ENCODE measurements at places on chromosomes 13 and 19. TPM values are rescaled to one million over a fixed set of nuclear protein-coding genes. Genes with fewer than 3 reads are reported as not detected.

DNA sequence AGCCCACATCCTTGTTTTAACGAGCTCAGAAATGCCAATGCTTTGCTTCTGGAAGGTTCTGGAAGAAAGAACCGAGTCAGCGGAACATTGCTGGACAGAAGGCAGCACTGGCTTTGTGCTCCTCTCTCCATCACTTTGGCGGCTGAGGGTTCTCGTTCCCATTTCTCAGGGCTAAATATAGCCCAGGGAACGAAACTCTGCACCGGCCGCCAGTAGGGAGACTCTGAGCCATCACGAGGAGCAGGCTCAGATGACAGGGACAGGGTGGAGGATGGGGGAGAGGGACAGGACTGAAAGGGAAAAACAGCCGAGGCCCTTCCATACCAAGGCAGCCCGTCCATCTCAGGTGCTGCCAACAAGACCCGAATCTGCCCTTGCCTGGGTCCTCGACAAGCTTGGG, 166.4 kb downstream of the CACNA1A start:
- H3K27ac ChIP-seq: no peak overlapping the region
- H3K36me3 ChIP-seq: no peaks in the 10 kb centered on the region
- H3K27me3 ChIP-seq: peaks cover 4% of the 10 kb centered on the region

DNA sequence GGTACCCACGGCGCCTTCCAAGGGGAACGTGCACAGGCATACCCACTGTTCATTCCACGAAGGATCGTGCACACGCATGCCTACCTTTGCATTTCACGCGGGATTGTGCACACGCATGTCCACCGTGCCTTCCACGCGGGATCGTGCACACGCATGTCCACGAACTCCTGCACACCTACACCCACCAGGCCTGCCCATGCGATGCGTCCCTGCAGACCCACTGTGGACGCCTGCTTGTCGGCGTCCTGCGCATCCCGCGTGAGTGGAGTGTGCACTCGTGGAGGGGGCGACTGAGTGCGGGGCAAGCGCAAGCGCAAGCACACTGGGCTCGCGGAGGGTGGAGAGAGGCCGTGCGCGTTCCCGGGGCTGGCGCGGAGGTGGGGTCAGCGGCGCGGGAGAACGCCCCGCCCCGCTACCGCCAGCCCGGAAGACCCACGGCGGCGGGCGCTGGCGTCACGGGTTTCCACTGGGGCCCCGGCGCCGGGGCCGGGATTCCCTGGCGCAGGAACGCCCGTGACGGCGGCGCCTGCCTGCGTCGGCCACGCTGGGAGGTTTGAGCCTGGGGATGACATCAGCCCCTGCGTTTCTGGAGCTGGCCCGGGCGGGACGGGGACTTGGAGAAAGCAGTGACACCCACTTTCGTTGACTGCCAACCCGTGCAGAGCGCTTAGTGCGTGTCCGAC, 18.7 kb downstream of the GADD45B start:
- peak; percentile 96 for DNase-seq
- no peaks in the 10 kb centered on the region for H3K4me1 ChIP-seq
- H3K27ac ChIP-seq: no peak overlapping the region
- no peaks in the 10 kb centered on the region for H3K36me3 ChIP-seq
- H3K4me3 ChIP-seq: peak overlapping the region; percentile 7

GRCh38 chr13:46015366-46015765, 37.2 kb downstream of the ZC3H13 start:
- no peak for DNase-seq
- no peaks in the 10 kb centered on the region for H3K4me1 ChIP-seq
- H3K27ac ChIP-seq: no peak overlapping the region
- H3K27me3 ChIP-seq: no peaks in the 10 kb centered on the region

DNA sequence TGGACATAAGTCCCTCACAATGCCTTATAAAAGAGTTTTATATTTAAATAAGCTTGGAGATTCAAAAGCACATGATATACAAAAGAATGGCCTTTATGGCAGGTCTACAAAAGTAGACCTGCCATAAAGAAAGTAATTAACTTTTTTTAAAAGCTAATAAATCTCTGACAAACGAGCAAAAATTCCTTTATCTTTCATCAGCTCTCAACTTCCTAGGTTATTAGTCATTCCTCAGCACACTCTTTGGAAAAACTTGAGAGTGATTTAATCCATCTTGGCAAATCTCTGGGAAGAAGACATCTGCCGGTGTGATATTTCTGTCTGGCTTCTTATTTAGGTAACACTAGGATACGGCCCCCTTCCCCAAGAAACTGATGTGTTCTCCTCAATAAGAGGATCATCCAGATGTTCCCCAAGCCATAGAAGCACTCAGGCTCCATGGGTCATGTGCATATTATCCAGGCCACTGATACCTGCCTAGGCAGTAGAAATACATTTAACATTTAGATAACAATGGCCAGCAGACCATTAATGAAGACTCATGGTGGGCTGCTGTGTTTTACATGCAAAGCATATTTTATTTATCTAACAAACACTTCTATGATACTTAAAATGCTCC, 372.7 kb downstream of the LIG4 start:
- H3K27me3 ChIP-seq: no peaks in the 10 kb centered on the region
- DNase-seq: no peak
- H3K36me3 ChIP-seq: no peaks in the 10 kb centered on the region
- no peak overlapping the region for H3K27ac ChIP-seq
- H3K4me1 ChIP-seq: no peaks in the 10 kb centered on the region

DNA sequence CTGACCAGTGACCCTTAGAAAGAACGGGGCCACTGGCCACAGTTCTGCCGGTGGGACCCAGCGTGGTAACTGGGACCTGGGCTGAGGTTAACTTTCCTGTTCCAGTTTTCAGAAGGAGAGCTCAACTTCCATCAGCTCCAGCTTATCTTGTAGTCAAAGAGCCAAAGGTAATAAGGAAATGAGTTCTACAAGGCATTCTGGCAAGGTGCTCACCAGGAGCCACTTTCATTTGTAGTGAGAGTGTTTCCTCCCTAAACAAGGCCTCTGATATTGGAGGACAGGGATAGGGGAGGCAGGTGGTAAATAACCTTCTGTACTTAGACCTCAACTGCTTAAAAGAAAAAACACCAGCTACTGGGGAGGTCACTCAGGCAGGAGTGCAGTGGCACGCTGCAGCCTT, 38.1 kb downstream of the PBX4 start:
- DNase-seq: no peak
- H3K4me3 ChIP-seq: no peak overlapping the region
- no peaks in the 10 kb centered on the region for H3K27me3 ChIP-seq
- H3K4me1 ChIP-seq: no peaks in the 10 kb centered on the region
- H3K27ac ChIP-seq: no peak overlapping the region
- no peaks in the 10 kb centered on the region for H3K36me3 ChIP-seq

DNA sequence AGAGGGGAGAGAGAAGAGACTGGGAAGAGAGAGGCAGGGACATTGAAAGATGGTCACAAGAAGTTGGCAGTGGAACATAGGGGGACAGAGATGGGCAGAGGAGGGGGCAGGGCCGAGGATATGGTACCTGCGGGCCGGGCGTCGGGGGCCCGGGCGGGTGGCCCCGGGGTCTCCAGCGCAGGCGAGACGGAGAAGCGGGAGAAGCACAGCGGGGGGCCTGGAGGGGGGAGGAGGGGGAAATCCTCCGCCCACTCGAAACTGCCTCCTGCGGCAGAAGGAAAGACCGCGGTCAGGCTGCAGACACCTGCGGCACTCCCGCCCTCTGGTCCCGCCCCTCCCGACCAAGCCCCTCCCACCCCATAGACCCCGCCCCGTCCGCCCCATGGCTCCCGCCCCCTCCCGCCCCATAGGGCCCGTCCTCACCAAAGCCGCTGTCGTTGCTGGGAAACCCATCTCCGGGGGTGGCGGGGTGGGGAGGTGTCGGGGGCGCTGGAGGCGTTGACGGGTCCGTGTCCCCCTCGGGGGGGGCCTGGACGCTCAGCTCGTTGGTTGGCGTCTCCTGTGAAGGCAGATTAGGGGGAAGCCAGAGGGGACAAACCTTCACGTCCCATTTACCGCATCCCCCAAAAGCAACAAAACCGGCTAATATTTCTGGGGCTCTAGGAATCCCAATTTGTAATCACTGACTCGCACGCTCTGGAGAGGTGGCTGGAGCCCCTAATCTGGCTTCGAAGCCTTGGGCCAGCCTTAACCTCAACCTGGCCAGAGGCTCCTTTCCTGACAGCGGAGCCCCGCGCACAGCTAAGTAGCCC, 20.4 kb downstream of the LMTK3 start:
- no peaks in the 10 kb centered on the region for H3K36me3 ChIP-seq
- no peak for DNase-seq
- no peaks in the 10 kb centered on the region for H3K27me3 ChIP-seq

- H3K27me3 ChIP-seq: no peaks in the 10 kb centered on the region
- no peak overlapping the region for H3K27ac ChIP-seq
- no peak for DNase-seq
- H3K4me1 ChIP-seq: no peaks in the 10 kb centered on the region
Measured at GRCh38 chr13:21984156-21984555, 313.3 kb downstream of the FGF9 start.

- no peak overlapping the region for H3K27ac ChIP-seq
- peak; percentile 56 for DNase-seq
- no peaks in the 10 kb centered on the region for H3K27me3 ChIP-seq
- H3K36me3 ChIP-seq: peaks cover 2% of the 10 kb centered on the region
Measured at GRCh38 chr19:54104998-54105715, 2.5 kb downstream of the NDUFA3 start.

DNA sequence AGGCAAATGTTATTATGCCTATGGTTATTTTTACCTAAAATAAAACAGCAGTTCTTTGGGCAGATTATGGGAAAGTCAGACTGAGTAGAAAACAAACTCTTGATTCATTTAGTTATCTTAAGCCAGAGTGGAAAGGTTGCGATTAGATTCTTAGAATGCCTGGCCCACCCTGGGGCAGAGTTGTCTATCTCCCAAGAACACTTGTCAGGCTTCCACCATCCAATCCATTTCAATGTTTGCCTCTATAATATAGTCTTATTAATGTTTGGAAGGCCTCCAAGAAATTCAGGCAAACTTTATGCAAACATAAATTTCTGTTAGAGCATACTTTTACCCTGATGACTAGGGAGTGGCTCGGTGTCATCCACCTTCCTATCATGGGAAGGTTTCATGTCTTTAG, 207.0 kb downstream of the SLITRK6 start:
- no peaks in the 10 kb centered on the region for H3K27me3 ChIP-seq
- no peaks in the 10 kb centered on the region for H3K4me1 ChIP-seq
- no peak overlapping the region for H3K4me3 ChIP-seq
- H3K27ac ChIP-seq: no peak overlapping the region

DNA sequence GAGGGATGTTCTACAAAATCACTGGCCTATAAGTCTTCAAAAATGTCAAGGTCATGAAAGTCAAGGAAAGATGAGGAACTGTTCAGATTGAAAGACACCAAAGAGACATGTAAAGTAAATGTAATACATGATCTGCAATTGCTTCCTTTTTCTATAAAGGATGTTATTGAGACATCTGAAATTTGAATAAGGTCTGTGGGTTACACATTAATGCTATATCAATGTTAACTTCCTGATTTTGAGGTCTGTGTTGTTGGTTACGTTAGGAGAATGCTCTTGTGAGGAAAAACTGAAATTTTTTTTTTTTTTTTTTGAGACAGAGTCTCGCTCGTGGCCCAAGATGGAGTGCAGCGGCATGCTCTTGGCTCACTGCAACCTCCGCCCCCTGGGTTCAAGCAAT, 197.4 kb downstream of the RGCC start:
- H3K27ac ChIP-seq: no peak overlapping the region
- H3K27me3 ChIP-seq: no peaks in the 10 kb centered on the region
- no peak for DNase-seq
- H3K36me3 ChIP-seq: no peaks in the 10 kb centered on the region

DNA sequence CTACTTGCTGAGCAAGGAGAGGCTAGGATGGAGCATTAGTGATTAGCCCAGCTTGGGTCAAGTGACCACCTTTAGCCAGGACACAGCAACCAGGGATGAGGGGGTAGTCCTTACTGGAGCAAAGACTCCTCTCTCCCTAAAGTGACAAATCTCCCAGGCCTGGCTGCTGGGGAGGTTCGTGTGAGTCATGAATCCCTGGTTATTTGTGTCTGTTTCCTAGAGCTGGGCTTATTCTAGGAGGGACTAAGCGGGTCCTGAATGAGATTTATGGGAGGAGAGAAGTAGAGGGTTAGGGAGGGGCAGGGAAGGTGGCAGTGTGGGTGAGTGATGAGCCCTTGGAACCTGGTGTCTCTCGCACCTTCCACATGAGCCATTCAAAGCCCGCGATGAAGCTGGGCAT, 487.3 kb downstream of the TSHZ3 start:
- no peaks in the 10 kb centered on the region for H3K27me3 ChIP-seq
- H3K36me3 ChIP-seq: no peaks in the 10 kb centered on the region
- H3K27ac ChIP-seq: no peak overlapping the region
- H3K4me1 ChIP-seq: no peaks in the 10 kb centered on the region
- no peak for DNase-seq
- H3K4me3 ChIP-seq: no peak overlapping the region

GRCh38 chr19:7421941-7422744, 66.7 kb downstream of the PEX11G start:
- no peak overlapping the region for H3K27ac ChIP-seq
- H3K4me1 ChIP-seq: no peaks in the 10 kb centered on the region
- no peaks in the 10 kb centered on the region for H3K36me3 ChIP-seq
- no peak for DNase-seq
- no peak overlapping the region for H3K4me3 ChIP-seq

- no peaks in the 10 kb centered on the region for H3K27me3 ChIP-seq
- no peak for DNase-seq
- no peaks in the 10 kb centered on the region for H3K4me1 ChIP-seq
- H3K4me3 ChIP-seq: no peak overlapping the region
- no peak overlapping the region for H3K27ac ChIP-seq
Measured at GRCh38 chr13:74838096-74838495, 643.9 kb downstream of the TBC1D4 start.

- H3K27me3 ChIP-seq: no peaks in the 10 kb centered on the region
- DNase-seq: no peak
- no peaks in the 10 kb centered on the region for H3K4me1 ChIP-seq
- H3K27ac ChIP-seq: no peak overlapping the region
- H3K36me3 ChIP-seq: no peaks in the 10 kb centered on the region
Measured at GRCh38 chr19:51809787-51810186, 14.8 kb downstream of the FPR3 start.

GRCh38 chr13:44237881-44238421, 135.7 kb upstream of the SERP2 start:
- no peaks in the 10 kb centered on the region for H3K27me3 ChIP-seq
- no peaks in the 10 kb centered on the region for H3K36me3 ChIP-seq
- no peak for DNase-seq
- H3K4me3 ChIP-seq: no peak overlapping the region

DNA sequence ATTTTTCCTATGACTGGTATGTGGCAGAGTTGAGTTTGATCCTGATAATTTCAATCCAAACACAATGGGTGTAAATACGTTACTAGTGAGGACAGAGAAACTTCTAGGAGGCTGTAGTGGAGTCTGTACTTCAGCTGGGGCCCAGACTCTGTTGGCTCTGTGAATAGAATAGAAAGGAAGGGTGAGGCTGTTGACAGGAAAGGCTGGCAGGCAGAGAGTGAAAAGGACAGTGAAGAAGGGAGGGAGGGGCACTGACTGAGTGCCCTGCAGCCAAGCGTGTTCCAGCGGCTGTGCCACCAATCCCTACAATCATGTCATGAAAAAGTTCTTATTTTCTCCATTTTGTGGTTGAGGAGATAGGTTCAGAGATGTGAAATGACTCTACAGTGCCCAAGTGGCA, 80.5 kb downstream of the MBNL2 start:
- H3K4me1 ChIP-seq: peaks cover 3% of the 10 kb centered on the region
- no peak overlapping the region for H3K4me3 ChIP-seq
- DNase-seq: no peak
- no peaks in the 10 kb centered on the region for H3K36me3 ChIP-seq

The ZNF625 gene
- 11.0 TPM for total RNA-seq

The LTBP4 gene
- 286 TPM for total RNA-seq

The APOC4 gene
- total RNA-seq: not detected

The CFD gene
- total RNA-seq: 354 TPM

The CGB7 gene
- not detected for total RNA-seq

The ZNF235 gene
- 6.2 TPM for total RNA-seq

The CERS4 gene
- total RNA-seq: 33.7 TPM

The ITGBL1 gene
- 121 TPM for total RNA-seq

The CCDC70 gene
- total RNA-seq: not detected
